SK-MEL-5 (cell line): ENCODE measurements at places on chromosomes 7 and 10. TPM values are rescaled to one million over a fixed set of nuclear protein-coding genes. Genes with fewer than 3 reads are reported as not detected.
A peak's percentile ranks its signal among the peaks of the same experiment; 100 is the strongest.

GRCh38 chr10:23171232-23171876 lies 20.8 kb upstream of the PTF1A start:
- peak; percentile 14 for DNase-seq

- no peak for DNase-seq
Measured at GRCh38 chr10:49273082-49273465, 25.9 kb upstream of the C10orf71 start.

DNA sequence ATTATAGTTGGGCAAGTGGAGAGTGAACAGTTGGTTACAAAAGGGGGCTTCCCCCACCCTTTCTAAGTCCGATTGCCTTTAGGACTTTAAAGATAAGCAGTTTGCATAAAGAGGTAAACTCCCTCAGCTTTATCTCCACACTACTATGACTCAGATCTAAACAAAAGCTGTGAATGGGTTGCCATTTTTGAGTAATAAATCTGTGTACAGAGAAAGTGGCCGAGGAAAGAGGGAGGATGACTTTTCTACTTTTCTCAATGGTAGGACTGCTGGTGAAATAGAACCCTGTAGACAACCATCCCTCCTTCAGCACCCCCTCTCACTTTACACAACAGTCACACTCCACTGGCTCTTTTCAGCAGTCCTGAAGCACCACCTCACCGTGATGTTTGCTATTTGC lies 71.2 kb downstream of the DNMBP start:
- DNase-seq, result no peak

GRCh38 chr7:304574-305409 lies 14.8 kb downstream of the FOXL3 start:
- no peak for DNase-seq

The SFRP5 gene
- 0.08 and 0.21 TPM in 2 replicates for total RNA-seq

The MKI67 gene
- total RNA-seq, result 11.7 and 21.6 TPM in 2 replicates

GRCh38 chr7:158377800-158378623 lies 209.6 kb downstream of the PTPRN2 start:
- DNase-seq, result no peak

The NEUROG3 gene
- not detected in 2 replicates for total RNA-seq

DNA sequence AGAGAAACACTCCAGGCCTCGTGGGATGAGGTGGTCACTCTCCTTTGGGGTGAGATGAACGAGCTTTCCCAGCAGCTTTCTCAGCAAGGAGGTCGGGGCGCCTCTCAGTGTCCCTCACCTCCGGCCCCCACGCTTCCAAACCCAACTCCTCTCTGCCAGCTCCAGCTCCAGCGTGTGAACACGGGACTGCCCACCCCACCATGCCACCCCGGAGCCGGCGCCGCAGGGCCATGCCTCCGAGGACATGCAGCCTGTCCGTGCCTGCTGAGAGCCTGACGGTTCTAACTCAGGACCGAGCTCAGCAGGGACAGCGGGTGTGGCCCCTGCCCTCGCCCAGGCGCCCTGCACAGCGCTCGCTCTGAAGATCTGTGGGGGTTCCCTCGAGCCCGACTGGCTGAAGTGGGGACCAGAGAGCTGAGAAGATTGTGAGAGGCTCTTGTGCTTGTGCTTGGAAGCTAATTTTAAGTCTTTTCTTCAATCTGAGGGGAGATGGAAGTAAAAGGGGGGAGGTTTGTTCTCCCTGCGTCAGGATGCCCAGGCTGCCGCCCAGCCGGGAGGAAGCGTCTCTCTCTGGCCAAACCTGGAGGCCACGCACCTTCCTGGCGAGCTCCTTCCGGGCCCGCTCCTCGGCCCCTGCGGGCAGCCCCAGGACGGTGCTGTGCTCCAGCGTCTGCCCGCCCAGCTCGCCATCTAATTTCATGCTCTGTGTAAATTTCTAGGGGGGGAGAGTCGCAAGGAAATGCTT lies 5.1 kb upstream of the ADAM8 start:
- DNase-seq, result no peak

The IQUB gene
- total RNA-seq, result 0.18 TPM in 1 of 2 replicates, not detected in the other

The MNX1 gene
- 0.45 and 0.56 TPM in 2 replicates for total RNA-seq

The LRRN3 gene
- 0.11 TPM in 1 of 2 replicates, not detected in the other for total RNA-seq

The NPY4R2 gene
- not detected in 2 replicates for total RNA-seq

GRCh38 chr10:89954787-89955566 lies 253.6 kb downstream of the KIF20B start:
- DNase-seq, result peak; percentile 7

GRCh38 chr7:25894002-25894901 lies 257.7 kb upstream of the NFE2L3 start:
- DNase-seq, result peak; percentile 89

GRCh38 chr10:103947799-103948516 lies 19.0 kb upstream of the SLK start:
- DNase-seq, result no peak

- DNase-seq, result no peak
Measured at GRCh38 chr10:36358736-36359135, 716.6 kb upstream of the FZD8 start.

GRCh38 chr7:6130007-6130587 lies 98.9 kb downstream of the ANKRD61 start:
- no peak for DNase-seq

The NOC3L gene
- total RNA-seq, result 37.5 and 42.6 TPM in 2 replicates

The HOXA2 gene
- total RNA-seq, result 0.21 and 0.67 TPM in 2 replicates

DNA sequence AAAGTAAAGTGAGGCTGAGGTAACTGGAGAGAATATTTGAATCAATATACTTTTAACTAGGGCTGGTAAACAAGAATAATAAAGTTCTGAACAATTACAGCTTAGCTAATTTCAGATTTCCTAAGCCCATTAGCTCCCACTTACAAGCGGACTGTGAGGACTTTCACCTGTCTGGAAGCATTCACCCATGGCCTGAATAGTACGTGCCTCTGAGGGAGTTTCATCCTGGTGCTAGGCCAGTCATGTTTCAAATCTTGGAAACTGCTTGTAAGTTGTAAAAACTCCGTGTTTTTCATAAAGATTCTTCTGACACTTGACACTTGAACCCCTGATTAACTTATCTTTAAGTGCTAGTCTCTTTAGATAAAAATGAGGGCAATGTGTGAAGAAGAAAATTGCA lies 975.2 kb upstream of the GHITM start:
- no peak for DNase-seq

The LRRD1 gene
- not detected in 2 replicates for total RNA-seq

The ACTR3C gene
- not detected in 2 replicates for total RNA-seq

- DNase-seq, result no peak
Measured at GRCh38 chr10:35892526-35892925, 250.4 kb upstream of the FZD8 start.

The KLF14 gene
- total RNA-seq, result 0.69 and 1.0 TPM in 2 replicates

DNA sequence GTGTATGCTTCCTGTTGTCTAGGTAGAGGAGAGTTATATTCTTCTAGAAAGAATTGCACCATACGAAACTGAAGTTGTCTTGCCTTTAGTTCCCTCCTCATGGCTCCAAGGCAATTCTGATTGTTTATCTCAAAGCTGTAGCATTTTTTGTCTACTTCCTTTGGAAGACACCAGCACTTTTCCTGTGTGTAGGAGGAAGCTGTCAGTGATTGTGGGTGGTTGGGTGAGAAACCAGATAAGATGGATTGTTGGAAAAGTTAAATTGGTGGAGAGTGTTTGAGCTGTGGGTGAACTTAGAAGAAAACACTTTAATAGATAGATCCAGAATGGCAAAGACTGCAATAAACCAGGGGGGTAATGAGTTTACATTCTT lies 12.1 kb upstream of the CSTF2T start:
- no peak for DNase-seq

- no peak for DNase-seq
Measured at GRCh38 chr7:11638011-11638774, 193.8 kb downstream of the THSD7A start.

- no peak for DNase-seq
Measured at GRCh38 chr7:47154791-47155190, 427.1 kb downstream of the TNS3 start.

DNA sequence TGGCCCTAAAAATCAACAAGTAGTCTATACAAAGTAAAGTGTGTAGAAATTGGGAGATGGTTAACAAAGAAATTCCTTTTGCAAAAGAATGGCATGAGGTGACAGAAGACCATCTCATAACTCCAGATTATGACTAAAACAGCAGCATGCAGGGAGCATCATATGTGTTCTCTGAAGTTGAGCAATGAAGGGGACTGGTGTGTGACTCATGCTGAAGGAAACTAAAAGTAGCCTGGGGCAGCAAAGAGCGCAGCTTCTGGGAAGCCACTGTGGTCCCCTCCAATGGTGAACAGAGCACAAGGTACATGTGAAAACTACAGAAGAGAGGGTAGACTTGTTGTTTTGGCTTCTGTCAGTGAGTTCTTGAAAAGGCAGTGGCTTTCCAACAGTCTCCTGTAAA lies 133.4 kb downstream of the MACC1 start:
- peak; percentile 87 for DNase-seq

The HKDC1 gene
- 0.29 and 0.61 TPM in 2 replicates for total RNA-seq

DNA sequence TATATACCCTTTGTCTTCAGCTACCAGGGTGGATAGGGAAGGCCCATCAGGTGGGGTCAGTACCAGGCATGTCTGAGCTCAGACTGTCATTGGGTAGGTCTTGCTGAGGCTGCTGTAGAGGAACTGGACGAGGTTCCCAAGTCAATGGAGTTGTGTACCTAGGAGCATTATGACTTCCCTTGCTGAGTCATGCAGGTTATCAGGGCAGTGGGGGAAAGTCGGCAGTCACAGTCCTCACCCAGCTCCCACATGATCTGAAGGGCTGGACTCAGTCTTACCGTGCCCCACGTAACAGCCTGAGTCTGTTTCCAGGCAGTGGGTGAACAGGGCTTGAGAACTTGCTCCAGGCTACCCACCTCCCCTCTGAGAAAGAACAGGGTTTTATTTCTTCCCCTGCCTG lies 260.8 kb upstream of the COBL start:
- DNase-seq, result no peak
